ENCODE measurements at places on chromosomes 3 and 15. TPM values are rescaled to one million over a fixed set of nuclear protein-coding genes. Genes with fewer than 3 reads are reported as not detected.

The INO80 gene
- total RNA-seq: 8.6 TPM

The IL17RB gene
- 0.47 TPM for total RNA-seq

The DAZL gene
- total RNA-seq: not detected

The GRAMD1C gene
- 2.0 TPM for total RNA-seq

The SCN5A gene
- total RNA-seq: 239 TPM

The PLCB2 gene
- total RNA-seq: 8.5 TPM

The GPR160 gene
- 0.99 TPM for total RNA-seq

The P2RY12 gene
- 0.74 TPM for total RNA-seq

The ALPK3 gene
- 181 TPM for total RNA-seq

The LMCD1 gene
- total RNA-seq: 72.9 TPM

The SI gene
- not detected for total RNA-seq

The CGGBP1 gene
- 48.5 TPM for total RNA-seq

The TLR9 gene
- 0.66 TPM for total RNA-seq

The DPH3 gene
- 25.9 TPM for total RNA-seq

The NR2E3 gene
- not detected for total RNA-seq

The A4GNT gene
- not detected for total RNA-seq

The ANKUB1 gene
- total RNA-seq: not detected

The SLC6A1 gene
- total RNA-seq: 0.77 TPM

The CCK gene
- not detected for total RNA-seq

The MESP2 gene
- 0.27 TPM for total RNA-seq

The GOLGA6A gene
- not detected for total RNA-seq

The RPSA gene
- total RNA-seq: 404 TPM

The FSIP1 gene
- total RNA-seq: 1.2 TPM

The CFAP100 gene
- total RNA-seq: not detected

The SMARCC1 gene
- total RNA-seq: 22.9 TPM

The RHOV gene
- not detected for total RNA-seq

The CLDND1 gene
- 69.9 TPM for total RNA-seq

The PLSCR4 gene
- total RNA-seq: 12.1 TPM

The SLC25A20 gene
- total RNA-seq: 94.1 TPM

The EXOG gene
- total RNA-seq: 27.9 TPM

The VGLL3 gene
- total RNA-seq: 4.0 TPM

The ZNF662 gene
- total RNA-seq: 2.7 TPM

The SLC6A11 gene
- not detected for total RNA-seq

The AMT gene
- 29.0 TPM for total RNA-seq

The RBPMS2 gene
- 276 TPM for total RNA-seq

The ANP32A gene
- total RNA-seq: 150 TPM

The SEMA3B gene
- total RNA-seq: 23.2 TPM

The GOLGA8G gene
- total RNA-seq: not detected

The LRTM1 gene
- total RNA-seq: not detected
